Suppressor macrophage (primary cell): ENCODE measurements at places on chromosomes 1 and 21.

GRCh38 chr1:175208773-175209492, 16.4 kb upstream of the KIAA0040 start:
- DNase-seq: no peak

DNA sequence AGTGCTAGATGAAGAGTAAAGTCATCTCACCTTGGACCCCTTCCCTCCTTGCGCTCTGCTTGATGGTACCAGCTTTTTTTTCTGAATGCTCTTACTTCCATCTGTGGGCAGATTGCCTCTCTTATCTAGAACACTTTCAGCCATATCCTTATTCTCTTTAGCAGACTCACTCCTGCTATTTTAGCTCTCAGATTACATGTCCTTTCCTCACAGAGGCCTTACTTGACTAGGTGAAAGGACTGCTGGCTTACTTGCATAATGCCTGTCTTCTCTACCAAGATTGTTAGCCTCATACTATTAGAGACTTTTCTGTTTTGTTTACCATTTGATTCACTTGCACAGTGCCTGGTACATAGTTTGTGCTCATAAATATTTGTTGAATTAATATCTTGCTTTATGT, 9.3 kb downstream of the IFI44 start:
- no peak for DNase-seq

DNA sequence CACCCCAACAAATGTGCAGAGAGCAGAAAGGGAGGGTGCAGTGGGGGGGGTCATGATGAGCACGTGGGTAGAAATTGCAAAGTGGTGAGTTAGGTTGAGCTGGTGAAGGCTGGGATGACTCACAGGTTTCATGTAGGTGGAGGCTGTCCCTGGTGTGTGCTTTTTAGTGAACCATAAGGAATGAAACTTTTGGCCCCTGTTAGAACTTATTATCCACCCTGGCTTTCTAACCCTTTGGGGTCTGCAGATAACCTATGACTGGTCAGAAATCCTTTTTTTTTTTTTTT, 46.9 kb downstream of the DOP1B start:
- DNase-seq: peak; percentile 51

GRCh38 chr1:198153804-198154203, 3.0 kb upstream of the NEK7 start:
- DNase-seq: no peak

GRCh38 chr1:15796086-15796462, 11.4 kb downstream of the UQCRHL start:
- DNase-seq: no peak

- no peak for DNase-seq
These were observed 42.4 kb upstream of the GRHL3 start for GRCh38 chr1:24276791-24277190.

GRCh38 chr1:116242741-116243140, 130.3 kb upstream of the ATP1A1 start:
- DNase-seq: no peak

DNA sequence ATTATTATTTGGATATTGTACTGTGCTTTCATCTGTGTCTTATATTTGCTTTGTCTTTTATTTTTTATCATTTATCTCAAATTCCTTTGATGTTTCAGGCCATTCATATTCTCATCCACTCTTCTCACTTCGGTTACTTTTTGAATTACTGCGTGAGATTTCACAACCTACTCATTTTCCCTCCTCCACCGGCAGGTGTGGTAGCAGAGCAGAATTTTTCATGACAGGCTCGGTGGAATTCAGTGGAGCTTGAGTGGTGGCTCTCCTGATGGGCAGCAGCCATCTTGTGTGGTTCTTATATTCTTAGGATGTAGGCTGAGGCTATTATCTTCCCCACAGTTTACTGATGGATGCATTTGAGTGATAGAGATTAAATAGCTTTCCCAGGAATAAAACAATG, 92.3 kb upstream of the IVNS1ABP start:
- DNase-seq: no peak

- DNase-seq: no peak
These were observed 280.8 kb downstream of the SPATA17 start for GRCh38 chr1:217911908-217912307.

- no peak for DNase-seq
These were observed 1.8 kb upstream of the PRELP start for GRCh38 chr1:203473781-203474305.

DNA sequence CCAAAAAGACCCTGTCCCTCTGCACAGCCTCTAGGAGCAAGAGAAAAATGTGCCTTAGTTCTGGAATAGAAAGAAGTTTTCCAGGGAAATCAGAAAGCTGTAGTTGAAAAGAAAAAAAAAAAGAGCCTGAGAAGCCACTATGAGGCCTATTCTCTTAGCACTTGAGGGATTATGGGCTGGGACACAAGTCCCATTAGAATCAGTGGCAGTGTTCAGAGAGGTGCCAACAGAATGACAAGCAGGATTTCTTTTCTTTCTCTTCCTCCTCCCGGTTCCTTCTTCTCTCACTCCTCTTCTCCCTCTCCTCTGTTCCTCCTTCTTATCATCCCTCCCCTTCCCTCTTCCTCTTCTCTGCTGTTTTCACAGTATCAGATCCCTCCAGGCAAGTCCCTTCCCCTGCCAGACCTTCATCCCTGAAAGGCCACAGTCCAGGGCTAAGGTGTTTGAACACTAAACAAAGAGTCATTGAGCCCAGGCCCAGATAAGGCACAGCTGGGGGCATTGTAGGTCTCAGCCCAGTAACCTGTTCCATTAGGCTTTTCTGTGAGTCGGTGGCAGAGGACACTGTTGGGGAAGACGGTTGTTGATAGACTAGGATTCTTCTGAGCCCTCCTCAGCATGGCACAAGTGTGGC, 64.7 kb upstream of the LPGAT1 start:
- no peak for DNase-seq

DNA sequence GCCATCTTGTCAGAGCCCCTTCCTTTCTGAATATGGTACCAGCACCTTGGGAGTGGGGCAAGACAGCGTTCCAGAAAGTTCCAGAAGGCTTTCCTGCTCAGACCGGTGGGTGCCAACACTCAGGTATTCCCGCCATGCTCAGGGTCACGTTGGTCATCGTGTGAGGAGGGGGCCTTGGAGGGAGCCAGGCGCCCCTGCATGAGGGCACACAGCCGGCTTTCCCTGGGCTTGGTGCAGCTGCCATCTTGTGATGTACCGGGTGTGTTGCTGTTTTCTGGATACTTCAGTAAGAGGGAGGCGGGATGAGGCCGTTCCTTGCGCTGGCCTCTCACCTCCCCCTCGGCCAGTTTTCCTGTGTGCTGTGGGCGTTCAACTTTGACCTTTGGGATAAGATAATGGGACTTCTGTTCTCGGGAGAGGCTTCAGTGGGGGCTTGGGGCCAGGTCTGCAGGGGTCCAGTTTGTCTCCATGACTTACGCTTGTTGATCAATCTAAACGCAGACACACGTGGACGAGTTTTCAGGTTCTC, 69.7 kb downstream of the PRDM16 start:
- DNase-seq: no peak

- no peak for DNase-seq
These were observed 1441.0 kb downstream of the BRINP3 start for GRCh38 chr1:189036628-189037027.

DNA sequence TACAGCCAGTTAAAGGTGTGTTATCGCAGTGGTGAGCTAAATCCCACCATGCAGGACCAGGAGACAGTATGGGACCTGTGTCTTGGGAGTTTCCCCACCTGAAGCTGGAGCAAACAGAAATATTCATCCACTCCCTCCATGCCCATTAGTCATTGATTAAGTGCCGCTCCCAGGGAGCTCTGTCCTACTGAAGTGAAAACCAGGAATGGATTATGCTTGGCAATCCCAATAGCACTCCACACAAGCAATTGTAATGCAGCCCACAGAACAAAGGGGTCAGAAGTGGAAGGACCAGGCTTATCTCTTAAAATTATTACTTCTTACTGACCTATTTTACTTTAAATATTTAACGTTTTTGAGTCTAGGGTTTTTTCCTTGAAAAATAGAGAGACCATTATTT, 1005.4 kb downstream of the ADGRL2 start:
- DNase-seq: no peak

GRCh38 chr21:41656946-41657525, 109.8 kb downstream of the RIPK4 start:
- DNase-seq: no peak

DNA sequence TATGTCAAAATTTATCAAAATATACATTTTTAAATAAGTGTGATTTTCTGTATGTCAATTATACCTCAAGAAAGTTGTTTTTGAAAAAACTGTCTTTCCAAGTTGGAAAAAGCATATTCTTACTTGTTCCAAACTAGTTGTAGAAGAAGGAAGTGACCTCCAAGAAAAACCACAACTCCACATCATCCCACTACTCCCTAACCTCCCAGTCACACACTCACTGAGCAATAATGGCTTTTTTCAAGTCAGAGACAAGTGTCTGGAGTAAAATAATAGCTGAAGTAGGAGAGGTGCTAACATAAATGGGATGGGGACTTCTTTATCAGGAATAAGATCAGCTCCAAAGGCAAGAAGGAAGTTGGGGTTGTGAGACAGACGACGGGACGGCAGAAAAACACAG, 13.4 kb downstream of the EPRS1 start:
- no peak for DNase-seq
